ENCODE measurements at places on chromosomes 4 and X.

- DNase-seq = no peak
These were observed 132.2 kb upstream of the TRIM2 start for GRCh38 chr4:153071958-153072598.

GRCh38 chrX:2960861-2961515 lies 31.8 kb upstream of the ARSD start:
- DNase-seq = no peak

GRCh38 chr4:165515201-165515600 lies 136.4 kb downstream of the CPE start:
- no peak for DNase-seq

DNA sequence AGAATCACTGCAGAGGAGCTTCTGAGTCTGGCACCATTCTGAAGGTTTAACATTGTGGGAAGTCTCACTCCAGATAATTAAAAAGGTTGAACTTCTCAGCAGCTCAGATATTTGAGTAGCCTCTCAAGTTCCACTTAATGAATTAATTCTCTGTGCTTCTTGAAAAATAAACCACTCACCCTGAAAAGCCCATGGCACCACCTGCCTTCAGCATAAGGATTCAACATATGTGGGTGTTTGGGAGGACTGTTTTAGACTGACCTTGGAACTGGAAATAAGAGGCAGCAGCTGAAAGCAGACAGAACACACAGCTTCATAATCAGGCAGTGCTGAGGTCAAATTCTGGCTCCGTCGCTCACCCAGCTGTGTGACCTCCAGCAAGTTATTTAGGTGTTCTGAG lies 100.6 kb downstream of the KCNIP4 start:
- no peak for DNase-seq

- DNase-seq = no peak
These were observed 17.7 kb upstream of the PPEF2 start for GRCh38 chr4:75919920-75920319.

DNA sequence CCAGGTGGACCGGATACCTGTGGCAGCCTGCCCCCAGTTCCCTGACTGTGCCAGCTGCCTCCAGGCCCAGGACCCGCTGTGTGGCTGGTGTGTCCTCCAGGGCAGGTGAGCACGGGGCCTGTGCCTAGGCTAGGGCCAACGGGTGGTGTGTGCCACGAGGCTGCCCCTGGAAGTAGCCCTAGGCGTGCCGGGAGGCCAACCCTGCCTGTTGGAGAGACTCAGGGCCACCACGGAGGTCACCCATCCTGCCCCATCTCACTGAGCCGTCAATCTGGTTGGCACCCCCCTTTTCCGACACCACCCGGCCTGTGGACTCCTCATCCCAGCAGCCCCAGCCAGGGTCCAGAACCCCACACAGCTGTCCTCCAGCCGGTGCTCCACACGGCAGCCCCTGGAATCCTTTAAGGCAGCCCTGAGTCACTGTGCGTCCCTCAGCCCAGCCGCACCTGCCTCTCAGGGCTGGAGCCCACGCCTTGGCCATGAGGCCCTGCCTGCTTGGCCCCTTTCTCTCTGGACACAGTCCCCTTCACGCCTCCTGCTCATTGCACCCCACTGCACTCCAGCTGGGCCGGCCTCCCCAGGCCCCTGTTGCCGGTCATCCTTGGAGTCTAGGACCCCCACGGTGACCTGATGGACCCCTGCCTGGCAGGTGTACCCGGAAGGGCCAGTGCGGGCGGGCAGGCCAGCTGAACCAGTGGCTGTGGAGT lies 5.3 kb downstream of the PLXNB3 start:
- no peak for DNase-seq

GRCh38 chr4:66465111-66465510 lies 794.8 kb upstream of the EPHA5 start:
- DNase-seq = no peak

GRCh38 chr4:110484029-110484428 lies 8.1 kb downstream of the ENPEP start:
- no peak for DNase-seq

DNA sequence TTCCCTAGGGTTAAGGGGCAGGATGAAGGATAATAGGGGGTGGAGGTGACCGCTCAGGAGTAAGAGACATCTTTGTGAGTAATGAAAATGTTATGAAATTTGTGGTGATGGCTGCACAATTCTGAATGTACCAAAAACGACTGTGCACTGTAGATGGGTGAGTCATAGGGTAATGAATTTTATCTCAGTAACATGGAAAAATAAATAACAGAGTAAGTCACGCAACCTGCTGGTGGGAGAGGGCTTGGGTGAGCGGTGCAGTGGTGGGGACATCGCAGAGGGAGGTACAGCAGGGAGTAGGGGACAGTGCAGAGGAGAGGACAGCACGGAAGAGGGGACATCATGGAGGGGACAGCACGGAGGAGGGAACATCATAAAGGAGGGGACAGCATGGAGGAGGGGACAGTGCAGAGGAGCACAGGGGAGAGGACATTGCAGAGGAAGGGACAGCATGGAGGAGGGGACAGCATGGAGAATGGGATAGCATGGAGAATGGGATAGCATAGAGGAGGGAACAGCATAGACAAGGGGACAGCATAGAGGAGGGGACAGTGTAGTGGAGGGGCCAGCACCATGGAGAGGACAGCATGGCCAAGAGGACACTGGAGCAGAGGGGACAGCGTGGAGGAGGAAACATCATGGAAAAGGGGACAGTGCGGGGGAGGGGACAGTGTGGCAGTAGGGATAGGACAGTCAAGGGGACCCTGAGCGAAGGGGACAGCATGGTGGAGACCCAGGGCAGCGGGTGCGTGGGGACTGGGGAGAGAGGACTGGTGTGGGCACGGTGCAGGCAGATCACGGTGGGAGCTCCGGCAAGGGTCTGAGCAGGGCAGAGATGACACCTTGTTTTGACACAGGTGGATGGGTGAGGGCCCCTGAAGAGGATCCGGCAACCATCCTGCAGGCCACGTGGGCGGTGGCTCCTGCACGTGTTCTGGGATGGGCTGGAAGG lies 68.5 kb upstream of the MXD4 start:
- DNase-seq = no peak

- DNase-seq = no peak
These were observed 511.5 kb upstream of the GALNT7 start for GRCh38 chr4:172657081-172657480.

- DNase-seq = no peak
These were observed 156.4 kb upstream of the BOD1L1 start for GRCh38 chr4:13783800-13784411.

- no peak for DNase-seq
These were observed 65.6 kb downstream of the POLR2B start for GRCh38 chr4:57044279-57044678.

GRCh38 chr4:184080674-184081073 lies 137.0 kb downstream of the ENPP6 start:
- DNase-seq = no peak

- no peak for DNase-seq
These were observed 102.6 kb downstream of the FHDC1 start for GRCh38 chr4:153038623-153039311.

- no peak for DNase-seq
These were observed 94.9 kb downstream of the NXF2 start for GRCh38 chrX:102341867-102342266.

- no peak for DNase-seq
These were observed 173.8 kb upstream of the GLRA2 start for GRCh38 chrX:14355556-14355955.

DNA sequence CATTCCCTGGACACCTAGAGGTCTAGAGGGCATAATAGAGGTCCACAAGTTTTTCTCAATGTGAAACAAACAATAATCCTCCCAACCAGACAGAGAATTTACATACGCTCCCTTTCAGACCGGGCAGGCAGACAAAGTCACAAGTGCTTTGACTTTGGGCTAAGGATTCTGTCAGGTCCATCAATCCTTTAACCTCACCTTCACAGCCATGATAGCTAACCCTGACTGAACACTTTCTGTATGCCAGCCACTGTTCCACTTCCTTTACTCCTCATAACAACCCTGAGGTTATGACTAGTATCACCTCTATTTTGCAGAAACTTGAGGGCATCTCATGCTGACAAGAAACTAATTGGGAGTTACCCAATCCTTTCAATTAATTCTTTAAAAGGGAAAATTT lies 118.8 kb upstream of the AFF2 start:
- DNase-seq = no peak

DNA sequence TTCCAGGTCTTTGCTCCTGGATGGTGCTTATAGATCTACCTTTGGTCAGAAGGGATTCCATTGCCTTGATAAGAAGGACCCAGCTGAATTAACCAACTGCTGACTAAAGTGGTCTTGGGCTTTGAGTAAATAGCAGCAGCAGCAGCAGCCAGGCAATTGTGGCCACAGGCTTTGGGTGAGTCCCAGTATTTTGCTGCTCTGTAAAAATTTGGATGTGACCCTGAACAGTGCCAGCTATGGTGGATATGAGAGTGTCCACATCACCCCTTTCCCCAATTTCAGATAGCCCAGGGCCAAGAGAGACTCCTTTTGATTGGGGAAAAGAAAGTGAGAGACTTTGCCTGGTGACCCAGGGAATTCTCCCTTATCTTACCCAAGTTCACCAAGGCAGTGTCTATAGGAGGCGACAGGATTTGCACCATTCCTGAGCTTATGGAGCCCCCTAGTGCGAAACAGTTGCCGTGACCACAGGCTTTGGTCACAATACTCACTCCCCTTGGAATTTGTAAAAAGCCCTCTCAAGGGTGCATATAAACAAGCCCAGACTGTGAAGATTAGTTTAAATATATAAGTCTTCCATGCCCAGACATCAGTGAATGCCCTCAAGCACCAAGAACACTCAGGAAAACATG lies 518.0 kb downstream of the TMA16 start:
- DNase-seq = peak; percentile 3

Data from stimulated activated CD8-positive, alpha-beta memory T cell treated with anti-CD3 and anti-CD28 coated beads, Interleukin-7, amount 100 ng/mL, for 4 hours (primary cell).